ENCODE measurements at places on chromosomes 12 and 14. TPM values are rescaled to one million over a fixed set of nuclear protein-coding genes. Genes with fewer than 3 reads are reported as not detected.

Gene ANKRD33
- polyA plus RNA-seq, result not detected

Gene NELL2
- 0.09 TPM for polyA plus RNA-seq

Gene ST8SIA1
- 0.02 TPM for polyA plus RNA-seq

Gene PLEK2
- polyA plus RNA-seq, result 11.3 TPM

Gene POTEG
- polyA plus RNA-seq, result not detected

- no peaks in the 10 kb centered on the region for H3K27me3 ChIP-seq
- no peak for DNase-seq
- no peaks in the 10 kb centered on the region for H3K36me3 ChIP-seq
- H3K27ac ChIP-seq, result no peak overlapping the region
- H3K4me1 ChIP-seq, result peaks cover 18% of the 10 kb centered on the region
Measured at GRCh38 chr14:104974146-104974541, 4.0 kb downstream of the AHNAK2 start.

DNA sequence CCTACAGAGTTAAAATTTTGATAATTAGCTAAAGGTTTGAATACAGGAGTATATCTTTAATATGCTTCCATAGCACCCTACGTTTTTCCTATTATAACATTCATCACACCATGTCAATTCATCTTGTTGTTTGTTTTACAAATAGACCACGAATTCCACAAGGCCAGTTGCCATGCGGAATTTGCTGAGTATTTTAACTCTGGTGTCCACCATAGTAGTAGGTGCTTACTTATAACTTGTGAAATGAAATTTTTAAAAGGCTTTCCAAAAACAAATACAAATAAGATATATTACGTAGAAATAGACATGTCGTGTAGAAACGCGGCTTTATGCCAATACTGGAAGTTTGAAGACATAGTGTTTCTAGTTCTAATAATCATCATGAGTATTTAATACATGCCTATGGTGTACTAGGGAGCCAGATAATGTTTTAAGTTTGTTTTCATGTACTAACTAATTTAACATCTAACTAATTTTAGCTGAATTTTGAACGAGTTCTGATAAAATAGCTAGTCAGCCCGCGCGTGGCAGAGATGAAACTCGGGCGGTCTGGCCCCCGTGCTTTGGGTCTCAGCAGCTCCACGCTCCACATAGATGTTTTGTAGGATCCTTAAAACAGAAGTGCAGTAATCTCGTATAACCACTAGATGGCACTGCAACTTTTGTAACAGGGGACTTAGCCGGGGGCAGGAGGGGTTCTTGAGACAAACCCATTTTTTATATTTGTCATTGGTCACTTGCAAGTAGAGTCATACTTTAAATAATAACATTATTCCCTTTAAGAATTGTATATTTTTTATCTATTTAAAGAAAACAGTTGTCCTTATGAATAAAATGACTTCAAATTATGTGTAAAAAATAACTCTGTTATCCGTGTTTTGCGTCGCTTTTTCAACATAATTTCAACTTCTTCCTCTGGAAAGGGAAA, 10.2 kb downstream of the CD69 start:
- no peaks in the 10 kb centered on the region for H3K27me3 ChIP-seq
- H3K4me1 ChIP-seq, result peaks cover 9% of the 10 kb centered on the region
- H3K27ac ChIP-seq, result no peak overlapping the region
- peak; percentile 37 for DNase-seq
- H3K36me3 ChIP-seq, result no peaks in the 10 kb centered on the region

GRCh38 chr12:8145754-8146441, 10.9 kb upstream of the ZNF705A start:
- H3K27me3 ChIP-seq, result no peaks in the 10 kb centered on the region
- H3K4me3 ChIP-seq, result no peak overlapping the region
- no peaks in the 10 kb centered on the region for H3K36me3 ChIP-seq
- no peak overlapping the region for H3K27ac ChIP-seq
- no peaks in the 10 kb centered on the region for H3K4me1 ChIP-seq
- DNase-seq, result no peak

GRCh38 chr12:40444174-40444573, 219.4 kb downstream of the LRRK2 start:
- no peaks in the 10 kb centered on the region for H3K4me1 ChIP-seq
- no peaks in the 10 kb centered on the region for H3K36me3 ChIP-seq
- DNase-seq, result no peak
- H3K27ac ChIP-seq, result no peak overlapping the region

- no peaks in the 10 kb centered on the region for H3K27me3 ChIP-seq
- H3K4me1 ChIP-seq, result peaks cover 12% of the 10 kb centered on the region
- H3K36me3 ChIP-seq, result no peaks in the 10 kb centered on the region
- H3K4me3 ChIP-seq, result peak overlapping the region; percentile 64
- peak; percentile 65 for DNase-seq
Measured at GRCh38 chr12:53221203-53222080, 10.6 kb downstream of the RARG start.

GRCh38 chr14:94612174-94612573, at the start of gene SERPINA3:
SERPINA3 (plus strand) TSS chr14:94612391; CDS start chr14:94614442, 2,051 bp downstream.
- no peaks in the 10 kb centered on the region for H3K27me3 ChIP-seq
- H3K36me3 ChIP-seq, result peaks cover 4% of the 10 kb centered on the region
- peak within 1 kb of the TSS; percentile 99 for H3K4me3 ChIP-seq

DNA sequence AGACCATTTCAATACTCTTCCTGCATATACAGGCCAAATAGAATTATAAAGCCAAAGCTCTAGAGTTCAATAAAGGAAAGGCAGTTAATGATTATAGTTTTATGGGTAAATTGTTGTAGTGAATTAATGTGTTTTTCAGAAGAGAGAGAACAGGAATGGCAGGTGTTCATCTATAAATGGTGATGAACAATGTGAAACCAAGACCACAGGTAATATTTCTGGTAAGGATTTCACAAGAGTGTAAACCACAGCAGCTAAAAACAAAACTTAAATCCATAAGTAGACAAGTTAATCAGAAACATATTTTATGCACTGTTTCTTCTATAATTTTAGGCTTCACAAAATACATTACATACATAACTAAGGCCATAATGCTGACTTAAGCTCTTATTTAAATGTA, 204.4 kb downstream of the SYT1 start:
- H3K27me3 ChIP-seq, result peaks cover 3% of the 10 kb centered on the region
- H3K36me3 ChIP-seq, result no peaks in the 10 kb centered on the region
- no peak overlapping the region for H3K4me3 ChIP-seq
- DNase-seq, result no peak
- H3K27ac ChIP-seq, result no peak overlapping the region

DNA sequence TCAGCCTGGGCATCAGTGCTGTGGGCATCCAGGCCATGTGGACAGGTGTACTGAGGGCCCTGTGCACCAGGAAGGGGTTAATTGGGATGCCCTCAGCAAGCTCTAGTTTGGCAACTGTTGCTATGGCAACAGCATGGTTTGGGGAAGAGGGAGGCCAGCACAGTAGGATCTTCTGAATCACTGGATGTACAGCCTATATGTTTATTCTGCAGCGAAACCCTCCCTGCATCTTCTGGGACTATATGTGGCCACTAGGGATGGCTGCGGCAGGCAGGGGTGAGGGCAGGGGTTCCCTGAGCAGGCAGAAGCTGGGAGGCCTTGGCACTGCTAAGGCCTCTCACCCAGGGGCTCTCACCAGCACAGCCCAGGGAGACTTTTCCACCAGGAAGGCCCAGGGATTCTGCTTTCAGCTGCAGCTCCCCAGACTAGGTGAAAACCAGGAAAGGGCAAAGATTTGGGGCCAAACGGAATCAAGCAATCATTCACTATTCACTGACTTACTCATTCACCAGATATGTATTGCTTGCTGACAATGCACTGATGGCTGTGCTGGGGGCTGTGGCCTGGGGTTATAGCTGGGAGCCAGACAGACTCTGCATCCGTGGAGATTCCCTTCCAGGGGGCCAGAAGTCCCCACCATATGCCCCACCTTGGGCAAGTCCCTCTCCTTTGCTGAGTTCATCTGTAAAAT, 42.8 kb downstream of the IRF2BPL start:
- no peaks in the 10 kb centered on the region for H3K4me1 ChIP-seq
- no peak overlapping the region for H3K27ac ChIP-seq
- no peak overlapping the region for H3K4me3 ChIP-seq
- no peaks in the 10 kb centered on the region for H3K36me3 ChIP-seq

- no peaks in the 10 kb centered on the region for H3K4me1 ChIP-seq
- no peak overlapping the region for H3K4me3 ChIP-seq
- no peak overlapping the region for H3K27ac ChIP-seq
- no peaks in the 10 kb centered on the region for H3K36me3 ChIP-seq
Measured at GRCh38 chr14:32399920-32400319, 70.8 kb downstream of the AKAP6 start.

DNA sequence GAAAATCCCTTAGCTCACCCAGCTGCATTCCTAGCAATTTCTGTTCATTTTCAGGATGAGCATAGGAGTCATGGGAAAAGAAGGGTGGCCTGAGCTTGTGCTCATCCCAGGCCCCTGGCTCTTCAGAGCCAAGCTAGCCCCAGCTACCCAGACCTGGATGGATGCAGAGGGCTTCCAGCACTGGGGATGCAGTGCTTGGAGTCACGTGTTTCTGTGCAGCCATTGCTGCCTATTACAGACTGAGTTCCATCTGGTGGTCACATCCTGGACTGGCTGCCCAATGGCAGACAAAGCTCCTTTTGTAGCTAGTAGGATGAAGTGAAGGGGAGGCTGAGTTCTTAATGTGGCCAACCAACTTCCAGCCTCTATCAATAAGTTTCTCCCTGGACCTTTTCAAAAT, 54.2 kb upstream of the JDP2 start:
- no peaks in the 10 kb centered on the region for H3K4me1 ChIP-seq
- no peak overlapping the region for H3K27ac ChIP-seq
- H3K4me3 ChIP-seq, result no peak overlapping the region
- no peaks in the 10 kb centered on the region for H3K36me3 ChIP-seq
- DNase-seq, result no peak

DNA sequence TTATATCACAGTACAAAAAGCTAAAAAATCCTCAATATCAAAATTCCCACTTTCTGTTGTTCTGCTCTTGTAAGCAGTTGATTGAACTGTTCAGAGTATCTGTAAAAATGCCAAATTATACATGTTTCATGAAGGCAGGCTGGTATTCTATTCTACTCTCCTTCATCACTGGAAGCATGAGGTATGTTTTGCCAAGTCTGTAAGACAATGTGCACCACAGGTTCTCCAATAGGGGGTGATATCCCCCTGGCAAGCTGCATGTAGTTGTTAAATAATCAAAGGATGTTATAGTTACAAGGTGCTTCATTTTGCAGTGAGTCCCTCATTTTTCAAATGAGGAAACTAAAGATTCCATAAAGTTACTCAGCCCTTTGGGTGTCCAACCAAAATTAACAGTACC, 15.1 kb upstream of the NEK9 start:
- no peak overlapping the region for H3K4me3 ChIP-seq
- DNase-seq, result no peak
- no peaks in the 10 kb centered on the region for H3K36me3 ChIP-seq

GRCh38 chr14:94363151-94363624, 25.2 kb downstream of the SERPINA1 start:
- no peaks in the 10 kb centered on the region for H3K36me3 ChIP-seq
- H3K27me3 ChIP-seq, result no peaks in the 10 kb centered on the region
- no peak overlapping the region for H3K27ac ChIP-seq
- H3K4me3 ChIP-seq, result no peak overlapping the region
- no peak for DNase-seq

GRCh38 chr12:84397263-84397662, 515.3 kb downstream of the SLC6A15 start:
- no peak overlapping the region for H3K27ac ChIP-seq
- DNase-seq, result no peak
- H3K36me3 ChIP-seq, result no peaks in the 10 kb centered on the region
- no peaks in the 10 kb centered on the region for H3K27me3 ChIP-seq

DNA sequence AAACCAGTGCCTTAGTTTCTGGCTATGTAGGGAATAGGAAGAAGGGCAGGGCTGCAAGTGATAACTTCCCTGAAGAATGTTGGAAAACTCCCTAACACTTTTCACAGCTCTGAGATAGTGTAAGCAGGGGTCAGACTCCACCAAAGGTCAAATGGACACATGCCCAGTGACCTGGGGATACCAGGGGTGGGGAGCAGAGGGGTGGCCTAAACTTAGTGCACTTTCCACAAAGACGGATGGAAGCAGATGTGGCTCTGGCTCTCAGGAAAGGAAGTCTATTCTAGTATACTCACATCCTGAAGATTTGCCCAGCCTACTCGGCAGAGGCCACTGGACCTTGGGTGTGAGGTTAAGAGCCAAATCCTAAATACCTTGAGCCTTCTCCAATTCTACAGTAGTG, 285.8 kb downstream of the NUAK1 start:
- H3K27ac ChIP-seq, result no peak overlapping the region
- no peak for DNase-seq
- no peak overlapping the region for H3K4me3 ChIP-seq
- no peaks in the 10 kb centered on the region for H3K27me3 ChIP-seq
- H3K4me1 ChIP-seq, result no peaks in the 10 kb centered on the region
- H3K36me3 ChIP-seq, result no peaks in the 10 kb centered on the region

DNA sequence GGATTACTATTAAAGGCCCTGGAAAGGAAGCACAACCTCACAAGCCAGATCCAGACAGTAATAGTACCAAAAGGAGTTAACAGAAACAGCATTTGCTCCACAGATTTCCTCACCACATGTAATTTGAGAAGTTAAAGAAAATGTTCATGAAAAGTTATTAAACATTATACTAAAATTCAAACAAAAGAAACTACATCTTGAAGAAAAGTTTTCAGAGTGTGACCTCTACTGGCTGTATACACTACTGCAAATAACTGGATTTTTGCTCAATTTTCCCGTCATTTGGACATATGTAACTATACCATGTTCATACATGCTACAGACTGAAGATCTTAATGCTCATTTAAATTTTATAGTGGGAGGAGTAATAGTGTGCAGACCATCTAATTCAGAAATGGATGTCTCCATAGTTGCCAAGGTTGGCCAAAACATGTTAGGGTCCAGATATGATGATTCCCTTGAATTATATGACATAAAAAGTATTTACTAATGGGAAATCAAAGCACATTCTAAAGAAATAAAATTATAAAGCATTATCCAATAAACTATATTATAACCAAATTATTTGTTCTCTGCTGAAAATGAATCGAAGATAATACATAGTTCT, 5.6 kb downstream of the KRR1 start:
- H3K27me3 ChIP-seq, result no peaks in the 10 kb centered on the region
- H3K4me3 ChIP-seq, result no peak overlapping the region
- H3K27ac ChIP-seq, result no peak overlapping the region
- H3K4me1 ChIP-seq, result peaks cover 50% of the 10 kb centered on the region
- peaks cover 17% of the 10 kb centered on the region for H3K36me3 ChIP-seq
- DNase-seq, result no peak

GRCh38 chr12:95258151-95258550, 40.5 kb downstream of the VEZT start:
- H3K27ac ChIP-seq, result no peak overlapping the region
- no peaks in the 10 kb centered on the region for H3K4me1 ChIP-seq
- DNase-seq, result no peak
- H3K36me3 ChIP-seq, result peaks cover 20% of the 10 kb centered on the region
- H3K4me3 ChIP-seq, result no peak overlapping the region
